Left lobe of liver (tissue), 2 donors: ENCODE measurements at places on chromosomes 2 and 18.

DNA sequence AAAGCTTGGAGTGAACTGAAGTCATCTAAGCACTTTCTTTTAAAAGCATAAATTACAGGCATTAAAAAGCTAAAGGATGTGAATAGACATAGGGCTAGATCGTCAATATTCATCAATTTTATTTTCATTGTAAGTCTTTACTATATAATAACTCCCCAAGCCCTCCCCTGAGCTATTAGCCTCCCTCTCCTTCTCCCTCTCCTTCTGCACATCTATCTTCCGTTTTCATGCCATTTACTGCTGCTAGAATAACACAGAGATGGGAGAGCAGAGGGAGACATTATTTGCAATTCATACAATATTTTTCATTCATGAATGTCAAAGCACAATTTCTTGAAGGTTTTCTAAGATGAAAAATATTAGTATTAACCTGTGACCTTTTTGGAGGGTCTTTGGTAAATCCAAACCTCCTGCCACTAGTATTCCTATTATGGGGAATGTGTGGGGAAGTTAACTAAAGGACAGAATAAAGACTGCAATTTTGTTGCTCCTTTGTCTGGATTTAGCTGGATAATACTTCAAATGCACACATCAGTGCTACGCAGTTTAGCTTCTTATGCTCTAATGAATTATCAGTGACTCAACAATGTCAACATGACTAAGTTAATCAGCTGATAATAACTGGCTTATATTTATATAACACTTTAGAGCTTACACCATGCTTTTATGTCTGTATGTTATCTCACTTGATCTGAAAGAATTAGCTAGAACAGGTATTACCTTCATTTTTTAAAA is 28.2 kb upstream of the MFF start:
- no peak for DNase-seq

DNA sequence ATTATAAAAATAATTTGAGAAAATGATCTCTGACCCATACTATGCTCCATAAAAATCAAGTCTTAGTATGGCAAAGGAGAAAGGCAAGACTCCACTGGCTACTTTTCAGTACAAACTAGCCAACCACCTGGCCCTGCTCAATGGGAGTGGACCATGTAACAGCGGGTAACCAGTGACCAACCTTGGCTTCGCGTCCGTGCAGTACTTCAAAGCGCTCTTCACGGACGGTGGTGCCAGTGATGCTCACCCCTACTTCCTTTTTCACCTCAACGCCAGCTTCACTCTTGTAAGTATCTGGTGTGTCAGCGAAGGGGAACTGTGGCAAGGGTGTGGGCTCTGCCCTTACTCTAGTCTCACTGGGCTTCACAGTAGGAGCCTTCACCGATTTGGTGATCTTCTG is 23.3 kb downstream of the TTN start:
- DNase-seq = no peak

- no peak for DNase-seq
Observed at GRCh38 chr2:69514406-69514805, 77.2 kb upstream of the NFU1 start.

DNA sequence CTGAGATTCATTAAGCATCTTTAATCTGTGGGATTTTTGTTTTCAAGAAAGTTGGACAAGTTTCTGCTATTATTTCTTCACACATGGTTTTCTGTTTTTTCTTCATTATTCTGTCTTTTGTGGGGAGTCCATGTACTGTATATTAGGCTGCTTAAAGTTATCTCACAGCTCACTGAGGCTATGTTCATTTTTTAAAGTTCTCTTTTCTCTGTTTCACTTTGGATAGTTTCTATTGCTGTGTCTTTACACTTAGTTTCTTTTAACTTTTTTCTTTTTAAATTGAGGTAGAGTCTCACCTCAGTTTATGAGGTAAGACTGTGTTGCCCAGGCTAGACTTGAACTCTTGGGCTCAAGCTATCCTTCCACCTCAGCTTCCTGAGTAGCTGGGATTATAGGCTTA is 8.6 kb downstream of the OSBPL6 start:
- no peak for DNase-seq

GRCh38 chr18:10421859-10422258 is 32.6 kb upstream of the APCDD1 start:
- DNase-seq = no peak

DNA sequence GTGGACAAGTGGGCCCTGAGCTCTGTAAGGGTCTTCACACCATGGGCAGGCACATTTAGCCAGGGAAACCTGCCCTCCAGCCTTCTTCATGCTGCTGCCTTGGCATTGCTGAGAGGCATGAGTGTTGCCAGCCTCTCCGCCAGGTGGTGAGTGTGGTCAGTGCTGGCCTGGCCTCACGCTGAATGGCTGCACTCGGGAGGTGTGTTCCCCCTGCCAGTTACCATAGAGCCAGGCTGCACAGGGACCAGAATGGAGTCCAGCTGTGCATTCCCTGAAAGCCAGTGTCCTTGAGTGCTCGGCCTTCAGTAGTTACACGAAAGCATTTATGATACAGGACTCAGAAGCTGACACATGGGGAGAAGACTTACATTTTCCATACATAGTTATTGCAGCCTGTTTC is 139.7 kb downstream of the ATP9B start:
- DNase-seq = no peak

DNA sequence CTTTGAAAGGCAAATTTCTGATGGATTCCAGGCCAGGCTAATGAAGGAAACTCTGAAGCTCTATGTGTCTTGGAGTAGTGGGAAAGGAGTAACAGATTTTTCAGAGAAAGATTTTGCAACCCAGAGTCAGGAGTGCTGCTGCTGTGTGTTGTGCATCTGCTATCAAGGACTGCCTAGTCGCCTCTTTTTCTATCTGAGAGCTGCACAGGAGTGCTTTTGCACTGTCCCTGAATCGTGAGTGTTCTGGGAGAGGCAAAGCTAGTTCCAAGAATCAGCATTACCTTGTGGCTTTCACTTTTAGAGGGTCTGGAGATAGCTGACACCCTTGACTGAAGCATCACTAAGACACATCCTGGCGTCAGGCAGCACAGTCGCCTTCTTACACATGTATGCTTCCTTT is 336.4 kb downstream of the PARD3B start:
- no peak for DNase-seq

DNA sequence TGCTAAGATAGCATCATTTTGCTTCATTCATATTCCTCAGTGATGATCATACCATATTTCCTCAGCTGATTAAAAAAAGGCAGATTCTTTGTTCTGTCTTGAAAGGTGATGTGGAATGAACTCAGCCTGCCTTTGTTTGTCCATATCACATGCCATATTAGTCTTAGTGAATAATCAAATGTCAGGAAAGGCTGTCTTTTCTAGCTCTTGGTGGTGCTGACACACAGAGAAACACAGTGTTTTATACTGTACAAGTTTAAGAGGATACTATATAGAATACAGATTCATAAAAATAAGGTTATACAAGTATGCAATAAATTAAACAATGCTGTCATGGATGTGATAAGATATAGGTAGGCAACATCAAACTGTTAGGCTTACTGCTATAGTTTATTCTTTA is 97.1 kb upstream of the FAM98A start:
- DNase-seq = no peak

- DNase-seq = no peak
Observed at GRCh38 chr18:24678107-24678506, 217.7 kb downstream of the HRH4 start.

DNA sequence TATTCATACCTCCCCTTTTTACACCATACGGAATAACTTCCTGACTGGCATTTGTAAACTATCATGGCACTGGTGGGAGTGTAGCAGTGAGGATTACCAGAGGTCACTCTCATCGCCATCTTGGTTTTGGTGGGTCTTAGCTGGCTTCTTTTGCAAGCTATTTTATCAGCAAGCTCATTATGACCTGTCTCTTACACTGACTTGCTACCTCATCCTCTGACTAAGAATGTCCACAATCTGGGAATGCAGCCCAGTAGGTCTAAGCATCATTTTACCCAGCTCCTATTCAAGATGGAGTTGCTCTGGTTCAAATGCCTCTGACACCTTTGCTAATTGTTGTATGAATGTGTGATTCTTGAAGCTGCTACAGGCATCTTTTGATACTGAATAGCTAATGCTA is 950.8 kb upstream of the SLC39A10 start:
- no peak for DNase-seq

DNA sequence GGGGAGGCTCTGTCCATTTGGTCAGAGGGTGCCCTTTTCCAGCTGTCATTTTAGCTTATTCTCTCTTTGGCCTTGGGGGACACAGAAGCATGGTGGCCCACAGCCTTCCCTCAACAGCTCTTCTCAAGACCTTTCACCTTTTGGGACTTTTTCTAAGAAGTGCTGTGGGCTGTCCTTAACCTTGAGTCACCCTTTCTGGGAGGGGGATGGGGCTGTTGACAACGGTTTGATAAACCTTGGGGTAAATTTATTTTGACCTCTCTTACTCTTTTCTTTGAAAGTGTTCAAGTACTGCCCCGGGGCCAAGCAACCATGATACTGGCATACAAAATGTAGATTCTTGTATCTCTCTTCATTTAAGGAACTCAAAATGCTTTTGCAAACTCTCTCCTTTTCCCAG is 13.7 kb downstream of the IGFBP5 start:
- DNase-seq = no peak

DNA sequence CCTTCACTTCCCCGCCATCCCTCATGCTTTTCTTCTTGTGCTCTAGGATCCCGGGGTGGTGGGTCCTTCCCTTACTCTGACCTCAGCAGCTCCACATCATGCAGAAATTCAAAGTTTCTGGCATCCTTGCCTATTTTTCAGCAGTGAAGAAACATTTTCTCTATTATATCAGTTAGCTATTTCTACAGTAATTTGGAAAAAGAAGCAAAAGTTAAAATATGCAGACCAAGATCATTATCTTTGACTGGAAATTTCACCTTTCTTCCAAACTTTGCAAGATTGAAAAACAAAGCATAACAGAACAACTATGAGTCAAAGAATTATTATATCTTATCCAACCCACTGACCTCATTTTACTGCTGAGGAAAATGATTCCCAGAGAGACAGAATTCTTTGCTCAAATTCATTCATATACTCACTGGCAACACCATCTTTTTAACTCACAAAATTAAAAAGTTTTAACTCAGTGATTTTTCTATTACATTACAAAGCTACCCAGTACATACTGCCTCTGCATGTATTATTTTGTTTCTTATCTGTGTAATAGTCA is 40.5 kb downstream of the ANTXR1 start:
- DNase-seq = no peak

- no peak for DNase-seq
Observed at GRCh38 chr18:45806226-45806625, 19.2 kb upstream of the SIGLEC15 start.

GRCh38 chr18:55370936-55371335 is 217.1 kb downstream of the TCF4 start:
- no peak for DNase-seq

DNA sequence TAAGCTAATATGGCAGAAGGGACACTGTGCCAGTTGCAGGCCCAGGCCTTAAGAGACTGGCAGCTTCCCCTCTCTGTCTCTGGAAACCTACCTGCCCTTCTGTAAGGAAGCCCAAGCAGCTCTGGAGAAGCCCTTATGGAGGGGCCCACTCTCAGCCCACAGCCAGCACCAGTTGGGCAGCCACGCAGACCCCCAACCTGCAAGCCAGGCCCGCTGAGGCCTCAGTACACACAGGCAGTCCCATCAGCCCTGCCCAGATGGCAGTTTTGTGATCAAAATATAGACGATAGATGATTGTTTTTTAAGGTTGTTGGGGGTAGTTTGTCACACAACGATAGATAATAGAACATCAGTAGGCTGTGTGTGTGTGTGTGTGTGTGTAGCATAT is 36.8 kb upstream of the ALPP start:
- DNase-seq = no peak

- no peak for DNase-seq
Observed at GRCh38 chr18:22865354-22866116, 67.6 kb upstream of the RBBP8 start.

DNA sequence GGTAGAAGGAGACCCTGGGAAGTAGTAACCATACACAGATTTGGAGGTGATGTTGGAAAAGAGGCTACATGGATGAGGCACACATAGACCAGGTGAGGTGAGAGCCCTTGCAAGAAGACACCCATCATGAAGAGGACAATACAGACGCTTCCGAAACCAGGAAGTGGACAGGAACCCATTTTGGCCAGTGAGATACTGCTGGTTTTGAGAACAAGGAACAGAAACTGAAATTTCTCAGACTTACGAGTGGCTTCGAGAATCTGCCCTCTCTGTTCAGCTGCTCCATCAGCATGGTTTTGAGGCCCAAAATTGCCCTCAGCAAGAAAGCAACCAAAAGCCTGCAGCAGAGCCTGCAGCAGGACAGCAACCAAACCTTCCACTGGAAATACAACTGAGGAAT is 479.1 kb upstream of the NRXN1 start:
- no peak for DNase-seq

GRCh38 chr2:218003281-218003944 is 618 bp upstream of the TNS1 start:
- DNase-seq = no peak

- DNase-seq = no peak
Observed at GRCh38 chr2:64179582-64180321, 35.5 kb upstream of the PELI1 start.

- DNase-seq = no peak
Observed at GRCh38 chr2:164867779-164868397, 26.3 kb upstream of the COBLL1 start.

- DNase-seq = no peak
Observed at GRCh38 chr18:52216109-52216508, 123.9 kb upstream of the DCC start.

DNA sequence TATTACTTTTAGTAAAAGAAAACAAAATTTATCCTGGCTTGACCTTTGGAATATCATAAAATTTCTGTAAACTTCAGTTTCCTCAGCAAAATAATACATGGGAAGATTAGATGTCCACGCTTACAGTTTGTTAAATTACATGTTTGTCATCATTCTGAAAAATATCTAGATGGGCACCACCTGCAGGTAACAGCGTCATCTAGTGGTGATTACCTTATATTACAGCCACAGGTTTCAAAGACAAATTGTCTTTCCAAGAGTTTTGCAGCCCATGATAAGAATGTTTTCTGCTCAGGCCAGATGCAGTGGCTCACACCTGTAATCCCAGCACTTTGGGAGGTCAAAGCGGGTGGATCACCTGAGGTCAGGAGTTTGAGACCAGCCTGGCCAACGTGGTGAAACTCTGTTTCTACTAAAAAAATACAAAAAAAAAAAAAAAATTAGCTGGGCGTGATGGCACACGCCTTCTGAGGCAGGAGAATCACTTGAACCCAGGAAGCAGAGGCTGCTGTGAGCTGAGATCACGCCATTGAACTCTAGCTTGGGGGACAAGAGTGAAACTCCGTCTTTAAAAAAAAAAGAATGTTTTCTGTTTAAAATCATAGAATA is 96.3 kb upstream of the RASGRP3 start:
- DNase-seq = no peak
